ENCODE measurements at places on chromosomes 16 and 17. TPM values are rescaled to one million over a fixed set of nuclear protein-coding genes. Genes with fewer than 3 reads are reported as not detected.

Gene DPEP1
- total RNA-seq, result not detected

Gene AATF
- 85.6 TPM for total RNA-seq

Gene FAM234A
- 18.4 TPM for total RNA-seq

Gene TPPP3
- total RNA-seq, result not detected

Gene LLGL1
- 27.5 TPM for total RNA-seq

Gene KCTD13
- total RNA-seq, result 36.6 TPM

Gene HSD17B1
- total RNA-seq, result 0.52 TPM

Gene ABCC3
- total RNA-seq, result not detected

Gene CNGB1
- not detected for total RNA-seq

Gene GPR179
- total RNA-seq, result 0.02 TPM

Gene RHBDF1
- 0.43 TPM for total RNA-seq

Gene TPSD1
- not detected for total RNA-seq

Gene STH
- total RNA-seq, result not detected

Gene KRTAP4-5
- not detected for total RNA-seq

Gene HOXB1
- not detected for total RNA-seq

Gene C1QL1
- 0.87 TPM for total RNA-seq

Gene SLC35G3
- not detected for total RNA-seq

Gene MAP3K14
- total RNA-seq, result 65.0 TPM

Gene PARD6A
- total RNA-seq, result 11.2 TPM

Gene GRB2
- total RNA-seq, result 174 TPM

Gene IGF2BP1
- 0.22 TPM for total RNA-seq

Gene FOXJ1
- total RNA-seq, result 0.22 TPM

Gene CDC42EP4
- total RNA-seq, result 1.7 TPM

Gene CD300E
- total RNA-seq, result not detected

Gene KRT10
- total RNA-seq, result 28.4 TPM

Gene HYDIN
- not detected for total RNA-seq

Gene TEKT5
- 0.15 TPM for total RNA-seq

Gene GCGR
- total RNA-seq, result not detected

Gene ATP2C2
- not detected for total RNA-seq

Gene ACSM2A
- total RNA-seq, result not detected

Gene UMOD
- not detected for total RNA-seq

Gene GP1BA
- total RNA-seq, result not detected

Gene PRSS22
- total RNA-seq, result 0.24 TPM
